ENCODE measurements at places on chromosomes 11 and 22.
A peak's percentile ranks its signal among the peaks of the same experiment; 100 is the strongest.

GRCh38 chr22:45210174-45210573, 30.5 kb downstream of the KIAA0930 start:
- DNase-seq = no peak

- no peak for DNase-seq
Measured at GRCh38 chr11:124172101-124172500, 11.0 kb upstream of the OR10D3 start.

GRCh38 chr11:128354476-128354875, 232.9 kb downstream of the ETS1 start:
- DNase-seq = no peak

GRCh38 chr11:34316347-34317035, 41.3 kb downstream of the ABTB2 start:
- no peak for DNase-seq

GRCh38 chr22:27629908-27630673, 171.5 kb downstream of the MN1 start:
- DNase-seq = no peak

- no peak for DNase-seq
Measured at GRCh38 chr11:21316591-21316990, 647.2 kb downstream of the NELL1 start.

GRCh38 chr22:45009606-45010531, at the start of gene PHF21B:
PHF21B (minus strand) TSS chr22:45010005; CDS start chr22:45009549, 456 bp downstream.
- no peak for DNase-seq

DNA sequence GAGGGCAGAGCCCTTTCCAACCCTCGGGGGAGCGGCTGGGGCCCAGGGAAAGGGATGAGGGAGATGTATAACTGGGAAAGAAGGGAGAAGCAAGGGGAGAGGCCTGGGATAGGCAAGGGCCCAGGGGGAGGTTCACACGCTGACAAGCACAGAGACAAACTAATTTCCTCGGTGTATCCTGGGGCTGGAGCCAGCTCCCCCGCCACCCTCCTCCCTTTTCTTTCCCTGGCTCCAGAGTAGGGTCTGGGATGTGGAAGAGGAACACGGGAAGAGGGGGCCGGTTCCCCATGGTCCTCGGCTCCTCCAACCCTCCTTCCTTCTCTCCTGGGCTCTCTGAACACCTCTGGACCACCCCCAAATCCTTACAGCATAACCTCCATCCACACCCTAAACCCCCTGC, 6.9 kb downstream of the CLCF1 start:
- DNase-seq = no peak

DNA sequence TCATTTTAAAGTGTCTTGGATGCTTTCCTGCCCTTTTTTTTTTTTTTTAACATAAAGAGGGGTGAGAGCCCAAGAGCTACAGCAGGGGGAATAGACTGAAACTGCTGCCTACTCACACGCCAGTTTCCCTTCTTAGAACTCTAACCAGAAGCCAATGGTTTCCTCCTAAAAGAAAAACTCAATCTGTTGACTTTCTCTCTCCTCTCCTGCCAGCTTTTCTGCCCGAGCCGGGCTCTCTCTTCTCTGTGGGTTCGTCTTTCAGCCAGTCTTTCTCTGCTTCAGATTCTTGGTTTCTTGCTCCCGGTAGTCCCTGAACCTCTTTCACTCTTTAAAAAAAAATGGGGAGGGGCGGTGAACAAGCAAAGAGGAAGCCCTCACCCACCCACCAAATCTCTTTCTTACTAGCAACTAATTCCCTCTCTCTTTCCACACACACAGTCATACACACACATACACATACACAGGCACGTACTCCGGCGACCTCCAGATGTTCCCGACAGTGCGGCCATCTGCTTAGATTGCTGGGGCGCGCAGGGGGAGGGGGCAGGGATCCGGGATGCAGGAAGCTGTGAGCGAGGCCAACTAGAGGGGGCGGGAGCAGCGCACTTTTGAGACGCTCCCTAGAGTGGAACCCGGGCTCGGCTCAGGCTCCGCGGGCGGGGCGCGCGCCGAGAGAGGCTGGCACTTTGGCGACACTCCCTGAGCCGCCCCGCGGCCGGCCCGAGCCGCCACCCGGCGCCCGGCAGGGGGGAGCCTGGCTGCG, 444 bp upstream of the TSKU start:
- peak; percentile 86 for DNase-seq

DNA sequence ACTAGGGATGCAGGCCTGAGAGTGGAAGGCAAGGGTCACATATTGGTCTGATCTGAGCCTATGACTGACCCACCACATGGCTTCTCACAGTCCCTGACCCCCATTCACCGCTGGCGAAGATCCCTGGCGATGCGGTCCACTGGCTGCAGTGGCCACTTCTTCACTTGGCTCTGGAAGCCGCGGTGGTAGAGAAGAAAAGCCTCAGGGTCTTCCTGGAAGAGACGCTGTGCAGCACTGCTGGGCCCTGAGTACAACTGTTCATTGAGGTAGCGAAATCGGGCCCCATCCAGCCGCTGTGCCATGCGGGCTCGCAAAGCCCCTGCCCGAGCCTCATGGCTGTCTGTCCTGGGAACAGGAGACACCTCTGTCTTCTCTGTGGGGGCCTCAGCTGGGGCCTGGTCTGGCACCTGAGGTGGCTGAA, 2.4 kb downstream of the RRP8 start:
- no peak for DNase-seq

DNA sequence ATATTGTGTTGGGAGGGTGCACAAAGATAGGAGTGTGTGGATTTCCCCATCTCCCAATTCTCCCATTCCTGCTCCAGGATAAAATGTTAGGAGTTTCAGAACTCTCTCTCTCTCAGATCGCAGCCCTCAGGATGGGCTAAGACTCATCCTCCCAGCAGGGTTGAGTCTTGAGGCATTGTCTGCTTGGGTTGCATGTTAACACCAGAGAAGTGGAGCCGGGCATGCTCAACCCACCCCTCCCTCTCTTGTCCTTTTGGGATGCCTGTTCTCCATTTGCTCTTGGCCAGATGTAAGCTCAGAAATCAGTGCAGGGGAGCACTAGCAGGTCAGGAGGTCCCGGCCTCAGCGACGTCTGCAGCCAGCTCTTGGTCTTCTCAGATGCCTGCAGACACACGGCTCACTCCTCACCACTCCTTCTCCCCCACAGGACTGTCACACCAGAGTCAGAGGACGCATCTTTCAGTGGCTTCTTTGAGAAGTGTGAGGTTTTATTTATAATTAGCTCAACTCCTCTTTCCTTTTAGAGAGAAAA, 1456.5 kb downstream of the TBC1D22A start:
- no peak for DNase-seq

DNA sequence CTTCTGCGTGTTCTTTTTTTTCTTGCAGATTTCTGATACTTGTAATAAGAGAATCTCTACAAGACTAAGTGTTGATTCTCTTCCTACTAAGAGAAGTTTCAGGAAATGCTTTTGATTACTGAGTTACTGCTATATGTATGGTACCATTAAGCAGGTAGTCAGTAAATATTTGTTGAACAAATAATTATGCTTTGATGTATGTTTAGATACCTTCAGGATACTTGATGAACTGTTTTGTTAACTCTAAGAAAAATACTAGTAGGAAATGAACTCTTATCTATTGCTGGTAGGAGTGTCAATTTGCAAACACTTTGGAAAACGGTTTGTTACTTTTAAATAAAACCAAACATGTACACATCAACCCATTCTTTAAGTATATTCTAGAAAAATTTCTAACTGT, 90.6 kb downstream of the TMEM135 start:
- no peak for DNase-seq

DNA sequence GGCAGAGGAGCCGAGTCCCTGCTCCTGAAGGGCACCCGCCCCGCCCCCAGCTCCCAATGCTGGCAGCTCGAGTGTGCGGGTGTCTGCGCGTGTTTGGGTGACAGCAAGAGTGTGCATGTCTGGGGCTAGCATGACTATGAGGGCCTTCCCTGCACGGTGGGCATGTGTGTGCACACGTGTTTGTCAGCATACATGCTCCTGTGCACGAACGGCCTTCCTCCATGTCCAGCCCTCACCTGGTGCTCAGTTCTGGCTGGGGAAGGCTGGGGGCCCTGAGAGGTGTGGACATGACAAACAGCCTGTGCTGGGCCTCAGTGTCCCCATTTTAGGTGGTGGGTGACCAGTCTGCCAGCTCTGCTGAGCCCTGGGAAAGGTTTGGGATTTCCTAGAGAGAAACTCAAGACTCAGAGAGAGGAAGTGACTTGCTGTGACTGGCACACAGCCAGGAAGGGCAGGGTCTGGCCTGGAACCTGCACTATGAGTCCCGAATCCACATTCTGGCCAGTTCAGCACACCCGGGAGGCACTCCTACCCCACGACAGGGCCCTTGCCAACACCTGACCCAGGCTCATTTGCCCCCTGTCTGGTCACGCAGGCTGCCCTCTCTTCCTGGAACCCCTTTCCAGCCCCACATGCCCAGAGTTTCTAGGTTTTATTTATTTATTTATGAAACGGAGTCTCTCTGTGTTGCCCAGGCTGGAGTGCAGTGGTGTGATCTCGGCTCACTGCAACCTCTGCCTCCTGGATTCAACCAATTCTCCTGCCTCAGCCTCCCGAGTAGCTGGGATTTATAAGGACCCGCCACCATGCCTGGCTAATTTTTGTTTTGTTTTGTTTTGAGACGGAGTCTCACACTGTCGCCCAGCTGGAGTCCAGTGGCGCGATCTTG, 3.3 kb upstream of the SHISA8 start:
- DNase-seq = no peak

DNA sequence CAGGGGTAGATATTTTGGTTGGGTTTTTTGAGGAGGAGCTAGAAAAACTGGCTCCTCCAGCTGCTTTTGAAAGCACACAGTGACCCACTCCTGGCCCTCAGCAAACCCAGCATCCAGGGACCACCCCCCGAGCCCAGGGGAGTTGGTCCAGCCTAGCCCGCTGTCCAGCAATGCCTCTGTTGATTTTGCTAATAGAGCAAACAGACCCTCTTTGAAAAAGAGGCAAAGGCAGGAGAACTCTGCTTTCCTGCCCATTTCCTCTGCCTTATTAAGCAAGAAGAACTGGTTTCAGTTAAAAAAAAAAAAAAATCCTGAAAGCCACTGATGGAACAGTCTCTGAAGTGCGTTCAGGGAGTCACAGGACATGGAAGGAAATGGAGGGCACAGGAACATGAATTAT, 25.3 kb downstream of the ABTB2 start:
- no peak for DNase-seq

GRCh38 chr22:41928593-41929417, 2.2 kb upstream of the TNFRSF13C start:
- no peak for DNase-seq

DNA sequence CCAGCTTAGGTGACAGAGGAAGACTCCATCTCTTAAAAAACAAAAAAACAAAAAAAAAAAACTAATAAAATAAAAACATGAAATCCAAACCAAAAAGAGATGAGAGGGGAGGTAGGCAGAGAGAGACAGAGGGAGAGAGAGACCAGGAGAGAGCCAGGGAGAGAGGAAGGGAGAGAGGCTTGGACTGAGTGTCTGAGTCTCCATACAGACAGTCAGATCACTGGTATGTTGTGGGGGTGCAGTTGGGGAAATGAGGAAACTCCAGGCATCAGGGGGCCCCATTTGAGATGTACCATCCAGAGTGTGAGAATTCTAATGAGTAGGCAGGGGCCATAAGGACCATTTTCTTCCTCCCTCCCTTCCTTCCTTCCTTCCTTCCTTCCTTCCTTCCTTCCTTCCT, 53.1 kb upstream of the SEPTIN5 start:
- DNase-seq = no peak

DNA sequence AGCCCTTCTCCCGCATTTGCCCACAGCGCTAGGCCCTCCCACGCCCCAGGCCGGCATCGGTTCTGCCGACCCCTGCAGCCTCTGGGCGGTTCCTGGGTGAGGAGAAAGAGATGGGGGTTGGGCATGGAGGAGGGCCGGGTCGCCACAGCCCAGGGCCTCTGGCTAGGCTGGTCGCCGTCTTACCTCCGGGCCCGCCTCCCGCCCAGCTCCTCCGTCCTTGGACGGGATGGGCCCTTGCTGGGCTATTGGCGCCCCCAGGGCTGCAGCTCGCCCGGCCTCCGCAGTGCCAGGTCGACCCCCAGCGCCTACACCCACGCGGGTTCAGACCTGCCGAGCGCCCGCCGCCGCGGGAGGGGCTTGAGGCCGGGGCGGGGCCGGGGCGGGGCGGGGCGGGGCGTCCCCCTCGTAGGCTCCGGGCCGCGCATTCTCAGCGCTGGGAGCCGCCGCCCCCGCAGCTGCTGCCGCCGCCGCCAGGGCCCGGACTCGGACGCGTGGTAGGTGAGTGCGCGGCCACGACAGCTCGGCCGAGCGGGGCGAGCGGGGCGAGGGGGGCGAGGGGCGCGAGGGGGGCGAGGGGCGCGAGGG, at the start of gene CD151:
TSS of gene CD151 (plus strand) at position 424 of the 585 bp plus-strand sequence. CDS start 3,118 bp downstream, outside the sequence.
- no peak for DNase-seq

- peak; percentile 22 for DNase-seq
Measured at GRCh38 chr22:42919199-42919598, 62.1 kb upstream of the ARFGAP3 start.

- no peak for DNase-seq
Measured at GRCh38 chr11:42251984-42252383, 792.5 kb upstream of the LRRC4C start.

GRCh38 chr11:124920870-124921609, 2.0 kb downstream of the HEPN1 start:
- DNase-seq = no peak

- DNase-seq = no peak
Measured at GRCh38 chr11:112564228-112564955, 303.7 kb upstream of the PLET1 start.

GRCh38 chr22:19686946-19687345, 27.4 kb upstream of the SEPTIN5 start:
- no peak for DNase-seq

DNA sequence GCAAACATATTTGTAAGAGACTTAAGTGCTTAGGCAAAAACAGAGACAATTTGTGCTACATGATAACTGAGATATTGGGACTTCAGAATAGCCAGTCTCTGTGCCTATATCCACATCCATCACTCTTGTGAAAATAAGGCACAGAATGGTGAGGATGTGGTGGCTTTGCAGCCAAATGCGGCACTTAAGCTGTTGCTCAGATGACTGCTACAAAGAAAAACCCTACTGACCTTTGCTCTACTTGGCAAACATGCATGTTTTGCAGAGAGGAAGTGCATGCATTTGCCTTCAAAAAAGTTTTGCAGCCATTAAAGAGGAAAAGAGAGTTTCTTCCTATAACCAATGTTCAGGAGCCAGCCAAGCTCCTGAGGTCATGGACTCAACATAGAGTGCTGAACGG, 675.0 kb upstream of the KIRREL3 start:
- DNase-seq = no peak

GRCh38 chr11:75506827-75507226, 18.9 kb downstream of the GDPD5 start:
- DNase-seq = no peak

- DNase-seq = no peak
Measured at GRCh38 chr11:69928975-69929374, 109.8 kb upstream of the FGF3 start.

GRCh38 chr11:48008951-48009270, 28.6 kb downstream of the PTPRJ start:
- DNase-seq = no peak

DNA sequence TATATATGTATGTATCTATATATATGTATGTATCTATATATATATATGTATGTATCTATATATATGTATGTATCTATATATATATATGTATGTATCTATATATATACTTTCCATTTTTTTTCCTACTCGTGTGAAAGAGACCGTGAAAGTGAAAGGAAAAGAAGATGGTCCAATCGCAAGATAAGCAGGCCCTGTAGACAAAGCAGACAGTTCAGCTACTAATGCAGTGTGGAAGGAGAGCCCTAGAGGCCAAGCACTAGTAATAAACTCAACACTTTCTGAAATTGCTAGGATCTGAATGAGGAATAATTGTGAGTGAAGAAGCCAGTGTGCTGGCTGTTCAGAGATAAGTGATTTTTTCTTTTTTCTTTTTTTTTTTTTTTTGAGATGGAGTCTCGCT, 47.2 kb downstream of the MCHR1 start:
- no peak for DNase-seq

Data from HS-27A (cell line).